ENCODE measurements at places on chromosomes 5 and 9.

GRCh38 chr5:41747301-41747700 lies 122.9 kb downstream of the OXCT1 start:
- no peak for DNase-seq

- no peak for DNase-seq
These were observed 502.7 kb downstream of the TLE4 start for GRCh38 chr9:80074439-80074838.

DNA sequence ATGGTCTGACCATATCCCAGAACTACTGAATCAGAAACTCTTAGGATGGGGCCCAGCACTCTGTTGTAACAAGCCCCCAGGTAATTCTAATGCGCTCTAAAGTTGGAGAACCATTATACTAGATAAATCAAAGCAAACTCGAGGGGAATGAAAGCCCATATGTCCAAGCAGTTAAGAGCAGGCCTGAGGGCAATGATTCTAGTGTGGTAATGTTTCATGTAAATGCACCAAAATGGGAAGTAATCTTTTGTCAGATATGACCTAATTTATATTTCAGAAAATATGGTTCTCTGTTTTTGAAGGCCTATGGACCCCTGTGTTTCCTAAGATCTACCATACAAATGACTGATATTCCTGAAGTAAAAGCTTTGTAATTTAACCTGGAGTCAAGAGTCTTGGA lies 108.0 kb upstream of the PTGER4 start:
- DNase-seq, result no peak

DNA sequence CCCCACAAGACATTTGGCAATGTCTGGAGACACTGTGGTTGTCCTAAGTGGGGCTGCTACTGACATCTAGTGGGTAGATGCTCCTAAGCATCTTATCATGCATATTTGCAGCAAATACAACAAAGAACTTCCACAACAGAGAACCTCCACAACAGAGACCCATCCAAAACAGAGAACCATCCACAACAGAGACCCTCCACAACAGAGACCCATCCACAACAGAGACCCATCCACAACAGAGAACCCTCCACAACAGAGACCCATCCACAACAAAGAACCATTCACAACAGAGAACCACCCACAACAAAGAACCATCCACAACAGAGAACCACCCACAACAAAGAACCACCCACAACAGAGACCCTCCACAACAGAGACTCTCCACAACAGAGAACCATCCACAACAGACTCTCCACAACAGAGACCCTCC lies 32.8 kb downstream of the ARPC5L start:
- no peak for DNase-seq

- no peak for DNase-seq
These were observed 49.8 kb upstream of the SH3PXD2B start for GRCh38 chr5:172503925-172504700.

DNA sequence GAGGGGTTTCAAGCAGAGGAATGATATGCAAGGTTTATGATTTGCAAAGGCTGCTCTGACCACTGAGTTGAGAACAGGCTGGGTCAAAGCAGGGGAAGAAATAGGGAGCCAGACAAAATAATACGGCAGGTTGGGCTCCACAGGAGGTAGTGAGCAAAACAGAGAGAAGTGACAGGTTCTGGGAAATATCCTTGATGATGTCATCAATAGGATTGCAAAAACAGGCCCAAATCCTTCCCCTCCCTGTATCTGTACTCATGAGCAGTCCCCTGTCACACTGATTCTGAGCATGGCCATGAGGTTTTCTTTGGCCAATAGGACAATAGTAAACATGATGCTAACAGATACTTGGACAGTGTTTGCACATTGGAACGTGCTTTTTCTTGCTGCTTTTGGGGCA lies 471.8 kb upstream of the BRINP1 start:
- no peak for DNase-seq

- DNase-seq, result no peak
These were observed 65.2 kb downstream of the CRB2 start for GRCh38 chr9:123421186-123421585.

DNA sequence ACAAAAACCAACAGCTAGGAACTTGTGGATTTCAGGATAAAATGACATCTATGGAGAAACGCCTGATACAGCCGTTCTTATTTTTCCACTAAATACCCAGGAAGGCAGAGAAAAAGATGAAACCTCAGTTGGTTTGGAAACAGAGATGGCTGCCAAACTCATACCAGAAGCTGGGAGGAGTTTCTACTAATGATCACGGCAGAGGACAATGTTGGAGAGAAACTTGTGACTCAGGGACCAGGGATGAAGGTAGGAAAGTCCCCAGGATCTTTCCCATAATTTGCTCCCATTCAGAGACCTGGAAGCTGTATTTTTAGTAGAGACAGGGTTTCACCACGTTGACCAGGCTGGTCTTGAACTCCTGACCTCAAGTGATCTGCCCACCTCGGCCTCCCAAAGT lies 187.1 kb upstream of the IER5L start:
- DNase-seq, result no peak

DNA sequence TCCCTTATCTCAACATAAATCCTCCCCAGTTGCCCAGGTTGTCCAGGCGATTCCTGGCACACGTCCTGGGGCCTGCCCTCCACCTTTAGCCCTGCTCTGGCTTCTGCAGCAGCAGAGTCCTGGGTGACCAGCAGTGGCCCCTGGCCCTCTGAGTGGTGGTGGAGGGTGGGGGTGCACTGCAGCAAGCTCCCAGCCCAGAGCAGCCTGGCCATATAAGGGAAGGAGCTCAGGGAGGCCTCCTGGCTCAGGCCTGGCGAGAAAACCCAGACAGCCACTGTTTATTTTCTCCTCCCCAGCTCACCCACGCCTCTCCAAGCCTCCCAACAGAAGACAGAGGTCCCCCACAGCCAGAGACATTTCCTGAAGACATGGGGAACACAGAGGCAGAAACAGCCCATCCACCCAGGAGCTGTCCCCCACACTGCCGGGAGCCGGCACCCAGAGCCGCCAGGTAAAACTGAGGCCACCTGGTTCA lies 44.7 kb upstream of the IL17B start:
- DNase-seq, result no peak

GRCh38 chr9:98168153-98168780 lies 24.2 kb downstream of the CORO2A start:
- no peak for DNase-seq

GRCh38 chr5:177452688-177453638 lies 6.3 kb downstream of the PRR7 start:
- no peak for DNase-seq

DNA sequence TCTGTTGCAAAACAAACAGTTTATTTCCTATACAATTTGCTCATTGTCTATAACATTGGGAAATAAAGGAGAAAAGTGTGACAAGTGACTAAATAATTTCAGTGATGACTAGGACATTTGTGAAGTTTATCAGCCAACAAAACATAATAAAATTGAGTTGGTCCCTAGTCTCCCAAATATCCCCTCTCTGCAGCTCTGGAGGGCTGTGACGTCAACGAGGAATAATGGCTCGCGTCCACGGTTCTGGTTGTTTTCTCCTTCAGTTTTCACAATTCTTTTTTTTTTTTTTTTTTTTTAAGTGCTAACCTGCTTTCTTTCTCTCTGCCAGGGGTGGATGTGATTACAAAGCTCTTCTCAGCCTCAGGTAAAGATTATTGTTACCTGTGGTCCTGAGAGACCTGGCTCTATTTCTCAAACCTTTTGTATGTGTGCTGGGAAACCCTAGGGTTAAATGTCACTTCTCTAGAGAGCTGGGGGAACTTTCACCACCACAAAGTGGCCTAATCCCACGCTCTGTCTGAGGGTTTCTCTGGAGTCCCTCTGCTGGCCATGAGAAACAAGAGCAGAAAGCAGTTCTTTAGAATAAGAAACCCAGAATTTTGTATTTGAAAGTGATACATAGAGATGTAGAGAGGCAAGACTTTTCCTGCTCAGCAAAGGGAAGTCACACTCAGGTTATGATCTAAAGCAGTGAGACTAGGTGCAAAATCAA lies 36.2 kb upstream of the ANKRD55 start:
- no peak for DNase-seq

DNA sequence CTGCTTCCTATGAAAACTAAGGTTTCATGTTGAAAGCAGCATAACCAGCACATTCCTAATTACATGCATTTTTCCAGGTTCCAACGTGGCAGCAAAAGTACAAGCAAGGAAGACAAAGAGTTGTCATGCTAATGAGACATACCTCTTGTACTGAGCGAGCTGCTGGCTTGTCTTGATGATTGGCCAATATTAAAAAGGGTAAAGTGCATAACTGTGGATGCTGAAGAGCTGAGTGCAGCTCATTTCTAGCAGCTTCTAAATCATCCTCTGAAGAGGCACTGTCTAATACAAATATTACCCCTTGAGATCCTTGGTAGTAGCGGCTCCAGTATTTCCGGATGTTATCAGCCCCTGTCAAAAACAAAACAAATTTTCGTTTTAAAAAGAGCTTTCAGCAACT lies 197.3 kb downstream of the ARL15 start:
- no peak for DNase-seq

DNA sequence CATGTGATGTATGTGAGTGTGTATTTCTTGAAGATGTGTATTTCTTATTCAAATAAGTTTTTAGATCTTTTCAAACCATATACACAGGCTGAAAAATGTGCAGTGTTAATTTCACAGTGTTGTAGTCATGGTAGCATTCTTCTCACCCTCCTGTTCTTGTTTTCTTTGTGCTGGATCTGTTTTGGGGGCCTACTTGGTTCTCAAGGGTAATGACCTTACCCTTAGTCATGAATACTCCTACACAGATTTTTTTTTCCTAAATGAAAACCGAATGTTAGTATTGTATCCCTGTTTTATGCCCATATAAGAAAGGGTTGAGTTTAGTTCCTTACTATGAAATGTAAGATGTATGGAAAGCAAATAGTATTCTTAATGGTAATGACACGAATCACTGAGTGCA lies 88.0 kb downstream of the SLC44A1 start:
- no peak for DNase-seq

- no peak for DNase-seq
These were observed 19.6 kb downstream of the ZNF131 start for GRCh38 chr5:43140286-43140685.

DNA sequence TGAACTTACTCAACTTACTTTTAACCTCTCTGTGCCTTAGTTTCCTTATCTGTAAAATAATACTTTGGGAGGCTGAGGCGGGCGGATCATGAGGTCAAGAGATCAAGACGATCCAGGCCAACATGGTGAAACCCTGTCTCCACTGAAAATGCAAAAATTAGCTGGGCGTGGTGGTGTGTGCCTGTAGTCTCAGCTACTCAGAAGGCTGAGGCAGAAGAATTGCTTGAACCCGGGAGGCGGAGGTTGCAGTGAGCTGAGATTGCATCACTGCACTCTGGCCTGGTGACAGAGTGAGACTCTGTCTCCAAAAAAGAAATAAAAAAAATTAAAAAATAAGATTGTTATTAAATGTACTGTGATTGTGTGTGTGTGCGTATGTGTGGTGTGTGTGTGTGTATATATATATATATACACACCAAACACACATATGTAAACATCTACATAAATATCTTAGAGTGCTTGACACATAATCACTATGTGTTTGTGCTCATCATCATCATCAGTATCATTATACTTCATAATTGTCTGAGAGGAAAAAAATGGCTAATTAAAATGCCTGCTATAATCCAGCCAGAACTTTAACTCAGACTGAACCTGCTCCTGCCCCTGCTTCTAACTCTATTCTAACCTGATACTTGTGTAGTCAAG lies 312.8 kb downstream of the FER start:
- DNase-seq, result no peak

DNA sequence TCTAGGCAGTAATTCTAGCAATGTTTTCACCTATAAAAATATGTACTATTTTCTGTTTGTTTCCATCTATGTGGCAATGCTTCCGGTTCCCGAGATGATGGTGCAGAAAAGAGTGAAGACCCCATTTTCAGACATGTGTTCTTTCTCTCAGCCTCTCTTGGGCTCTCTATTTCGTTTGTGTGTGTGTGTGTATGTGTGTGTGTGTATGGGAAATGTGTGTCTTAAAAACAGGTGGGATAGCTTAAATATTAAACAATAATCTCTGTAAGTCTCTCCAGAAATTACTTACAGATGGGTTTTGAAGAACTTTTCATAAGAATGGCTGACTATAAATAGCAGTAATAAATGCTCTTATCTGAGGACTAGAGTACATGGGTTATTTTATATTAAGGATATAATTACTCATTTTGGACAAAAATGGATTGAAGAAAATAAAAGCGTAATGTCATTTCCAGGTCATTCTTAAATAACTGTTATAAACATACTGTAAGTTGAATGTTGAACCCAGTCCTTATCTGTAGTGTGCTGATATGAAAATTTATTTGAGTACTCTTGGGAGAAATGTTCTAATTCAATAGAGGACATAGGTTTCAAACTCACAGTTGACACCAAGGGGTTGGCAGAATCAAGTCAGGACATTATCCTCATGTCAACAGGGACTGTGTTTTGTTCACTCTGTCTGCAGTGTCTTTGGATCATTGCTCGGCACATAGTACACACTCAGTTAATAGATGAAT lies 31.1 kb downstream of the PCSK5 start:
- DNase-seq, result no peak
